Right ventricle myocardium superior (tissue), 1 donor: ENCODE measurements at places on chromosomes 4 and X.

GRCh38 chrX:47172549-47172948 lies 21.1 kb upstream of the UBA1 start:
- DNase-seq, result no peak

- no peak for DNase-seq
Observed at GRCh38 chr4:173159791-173160190, 8.8 kb upstream of the GALNT7 start.

- DNase-seq, result no peak
Observed at GRCh38 chrX:115013705-115014104, 3.7 kb downstream of the IL13RA2 start.

DNA sequence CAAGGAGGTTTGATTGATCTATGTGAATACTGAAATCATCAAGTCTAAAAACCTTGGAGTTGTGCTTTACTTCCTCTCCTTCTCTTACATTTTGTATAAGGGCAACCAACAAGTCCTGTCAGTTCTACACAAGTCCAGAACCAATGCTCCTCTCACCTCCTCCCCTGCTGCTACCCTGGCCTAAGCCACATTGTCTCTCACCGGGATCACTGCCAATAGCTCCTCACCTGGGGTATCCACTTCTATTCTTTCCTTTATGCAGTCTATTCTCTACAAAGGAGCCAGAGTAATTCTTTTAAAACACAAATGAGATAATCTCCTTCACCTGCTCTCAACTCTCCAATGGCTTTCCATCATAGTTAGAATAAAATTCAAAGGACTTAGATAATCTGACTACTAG lies 13.3 kb upstream of the ARHGEF6 start:
- DNase-seq, result no peak

DNA sequence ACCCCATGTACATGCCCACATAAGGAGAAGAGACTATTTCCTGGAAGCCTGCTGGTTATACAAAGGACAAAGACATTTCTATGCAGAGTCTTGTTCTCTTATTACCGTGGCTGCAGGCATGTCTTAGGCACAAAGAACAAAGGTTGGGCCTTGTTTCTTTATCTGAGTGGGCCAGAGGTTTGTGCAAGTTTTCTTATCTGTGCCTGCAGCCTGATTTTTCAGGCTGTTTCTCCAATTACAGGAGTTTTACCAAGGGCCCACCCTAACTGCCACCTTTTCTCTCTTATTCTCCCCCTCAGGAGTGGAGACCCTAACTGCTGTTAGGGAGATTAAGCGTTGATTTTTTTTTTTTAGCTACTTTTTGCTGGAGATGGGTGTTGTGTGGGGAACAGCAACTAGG lies 3.5 kb downstream of the TENT5D start:
- DNase-seq, result no peak
